Breast epithelium (tissue), 4 donors: ENCODE measurements at places on chromosomes 4 and X.

GRCh38 chr4:131609039-131609438 is 1540.1 kb upstream of the PCDH10 start:
- no peaks in the 10 kb centered on the region for H3K27me3 ChIP-seq
- no peak overlapping the region for H3K4me3 ChIP-seq
- H3K27ac ChIP-seq: no peak overlapping the region

- H3K4me1 ChIP-seq: no peaks in the 10 kb centered on the region
- DNase-seq: no peak
- H3K27ac ChIP-seq: no peak overlapping the region
- no peaks in the 10 kb centered on the region for H3K27me3 ChIP-seq
- no peak overlapping the region for H3K4me3 ChIP-seq
- no peaks in the 10 kb centered on the region for H3K36me3 ChIP-seq
Measured at GRCh38 chr4:123659262-123659661, 262.7 kb downstream of the SPRY1 start.

GRCh38 chr4:98544818-98545414 is 113.5 kb downstream of the TSPAN5 start:
- no peak overlapping the region for H3K27ac ChIP-seq
- no peak for DNase-seq
- H3K4me3 ChIP-seq: no peak overlapping the region
- no peaks in the 10 kb centered on the region for H3K4me1 ChIP-seq
- H3K27me3 ChIP-seq: no peaks in the 10 kb centered on the region

DNA sequence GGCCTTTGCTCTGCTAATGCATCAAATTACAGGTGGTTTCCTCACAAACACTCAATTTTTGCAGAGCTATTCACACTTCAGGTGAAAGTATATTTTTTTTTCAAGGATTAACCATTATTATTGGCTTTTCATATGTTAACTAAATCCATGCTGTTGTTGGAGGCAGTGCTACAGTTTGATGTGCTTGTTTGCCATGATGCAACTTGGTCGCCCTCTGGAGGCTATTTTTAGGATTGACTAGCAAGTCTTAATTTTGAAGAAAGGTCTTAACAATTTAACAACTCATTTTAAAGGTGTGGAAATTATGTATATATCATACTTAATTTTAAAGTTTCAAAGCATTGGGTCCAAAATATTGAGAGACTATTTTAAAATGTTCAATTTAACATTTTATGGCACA is 168.8 kb upstream of the FAM47A start:
- no peaks in the 10 kb centered on the region for H3K4me1 ChIP-seq
- DNase-seq: no peak
- no peaks in the 10 kb centered on the region for H3K36me3 ChIP-seq

DNA sequence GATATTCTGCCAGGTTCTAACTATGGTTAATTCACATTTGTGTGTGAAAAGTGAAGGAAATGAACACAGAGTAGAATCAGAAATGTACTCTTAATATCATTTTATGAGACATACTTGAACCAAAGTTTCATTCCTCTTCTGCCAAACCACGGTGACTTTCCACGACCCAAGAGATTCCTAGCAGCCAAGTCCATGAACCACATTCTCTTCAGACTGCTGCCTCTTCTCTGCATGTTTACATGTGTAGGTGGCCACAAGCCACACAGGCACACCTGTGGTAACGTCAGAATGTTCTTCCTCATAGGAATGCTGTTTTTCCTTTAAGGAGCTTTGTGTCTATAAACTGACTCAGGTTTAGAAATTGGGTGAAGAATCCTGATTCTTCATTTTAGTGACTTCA is 1411.2 kb downstream of the RAPGEF2 start:
- no peaks in the 10 kb centered on the region for H3K36me3 ChIP-seq
- no peak for DNase-seq
- H3K4me3 ChIP-seq: no peak overlapping the region
- H3K27ac ChIP-seq: no peak overlapping the region

- H3K4me3 ChIP-seq: no peak overlapping the region
- H3K27ac ChIP-seq: no peak overlapping the region
- H3K4me1 ChIP-seq: no peaks in the 10 kb centered on the region
- no peaks in the 10 kb centered on the region for H3K27me3 ChIP-seq
Measured at GRCh38 chr4:139756391-139757180, 91.0 kb downstream of the MGST2 start.

DNA sequence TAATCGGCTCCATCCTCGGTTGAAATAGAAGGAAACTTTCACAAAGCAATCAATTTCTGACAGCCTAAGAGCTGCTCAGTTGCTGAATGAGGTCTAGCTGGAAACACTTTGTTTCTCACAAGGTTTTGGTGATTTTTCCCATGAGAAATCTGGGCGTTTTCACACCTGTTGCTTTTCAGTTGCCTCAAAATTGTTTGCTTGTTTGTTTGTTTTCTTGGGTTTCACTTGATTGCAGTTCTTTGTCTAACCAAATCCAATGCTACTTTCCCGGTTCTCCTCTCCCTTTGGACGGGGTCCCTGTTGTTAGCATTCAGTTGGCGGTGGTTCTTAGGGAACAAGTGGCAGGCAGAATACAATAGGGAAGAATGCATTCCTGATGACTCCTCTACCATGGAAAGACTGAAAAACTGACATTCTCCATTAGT is 135.5 kb downstream of the PALLD start:
- DNase-seq: no peak
- peaks cover 8% of the 10 kb centered on the region for H3K4me1 ChIP-seq
- H3K27ac ChIP-seq: peak overlapping the region; percentile 82
- peak overlapping the region; percentile 43 for H3K4me3 ChIP-seq
- H3K27me3 ChIP-seq: no peaks in the 10 kb centered on the region

DNA sequence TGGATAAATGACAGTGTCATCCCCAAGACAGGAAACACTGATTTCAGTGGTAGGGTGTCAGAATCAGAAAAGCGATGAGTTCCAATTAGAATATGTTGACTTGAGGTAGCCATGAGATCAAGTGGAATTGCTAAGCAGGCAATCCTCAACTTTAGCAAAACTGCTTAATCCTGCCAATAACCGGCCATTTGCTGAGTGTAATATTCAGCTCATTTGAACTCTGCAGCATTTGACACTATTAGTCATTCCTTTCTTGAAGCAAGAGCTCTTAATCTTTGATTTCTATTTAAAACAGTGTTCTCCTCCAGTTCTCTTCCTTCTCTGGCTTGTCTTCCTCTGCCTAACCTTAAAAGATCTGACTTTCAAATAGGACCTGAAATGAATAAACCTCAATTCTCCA is 68.7 kb upstream of the DCLK2 start:
- no peaks in the 10 kb centered on the region for H3K27me3 ChIP-seq
- no peaks in the 10 kb centered on the region for H3K36me3 ChIP-seq
- no peaks in the 10 kb centered on the region for H3K4me1 ChIP-seq
- no peak overlapping the region for H3K27ac ChIP-seq
- H3K4me3 ChIP-seq: no peak overlapping the region
- DNase-seq: no peak

- no peaks in the 10 kb centered on the region for H3K36me3 ChIP-seq
- H3K27ac ChIP-seq: no peak overlapping the region
- no peak for DNase-seq
- H3K4me1 ChIP-seq: no peaks in the 10 kb centered on the region
- no peaks in the 10 kb centered on the region for H3K27me3 ChIP-seq
Measured at GRCh38 chr4:16461362-16461761, 235.1 kb upstream of the TAPT1 start.

DNA sequence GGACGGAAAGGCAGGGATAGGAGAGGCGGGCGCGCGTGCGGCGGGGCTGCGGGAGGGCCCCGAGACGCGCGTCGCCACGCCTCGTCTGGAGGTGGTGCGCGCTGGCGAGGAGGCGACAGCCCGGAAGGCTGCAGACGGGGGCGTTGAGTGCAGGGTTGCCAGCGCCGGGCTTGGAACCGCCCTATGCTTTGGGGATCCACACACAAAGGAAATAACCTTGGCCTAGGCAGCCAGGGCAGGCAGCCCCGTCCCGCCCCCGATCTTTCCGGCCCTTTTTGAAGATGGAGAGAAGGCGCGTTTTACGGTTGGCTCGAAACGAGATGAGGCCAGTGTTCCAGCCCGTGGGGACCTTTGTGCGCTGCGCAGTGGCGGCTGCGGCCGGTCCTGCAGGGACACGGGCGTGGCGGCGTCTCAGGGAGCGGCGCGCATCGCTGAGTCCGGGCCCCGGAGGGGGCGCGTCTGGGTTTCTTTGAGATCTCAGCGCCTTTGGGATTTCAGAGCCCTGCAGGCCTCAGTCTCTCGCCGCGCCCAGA is 50.8 kb upstream of the TRIM2 start:
- no peaks in the 10 kb centered on the region for H3K4me1 ChIP-seq
- peak; percentile 28 for DNase-seq

DNA sequence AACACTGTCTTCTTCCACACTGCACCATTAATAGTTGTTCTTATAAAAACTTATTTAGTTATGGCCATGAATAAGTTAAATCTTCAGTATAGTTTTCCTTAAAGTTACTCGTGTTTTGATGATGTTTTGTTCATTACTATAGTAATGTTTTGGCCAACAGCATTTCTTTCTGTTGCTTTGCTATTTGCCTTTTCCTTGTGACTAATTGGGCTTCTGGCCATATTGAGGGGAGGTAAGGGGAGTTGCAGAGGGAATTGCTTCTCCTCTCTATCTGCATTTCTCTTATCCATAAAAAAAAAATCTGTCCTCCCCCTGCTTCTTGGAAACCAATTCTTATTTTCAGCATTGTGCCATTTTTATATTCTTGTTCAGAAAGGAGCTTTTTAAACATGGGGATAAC is 42.7 kb upstream of the ZCCHC12 start:
- no peaks in the 10 kb centered on the region for H3K36me3 ChIP-seq
- no peak overlapping the region for H3K4me3 ChIP-seq
- H3K4me1 ChIP-seq: no peaks in the 10 kb centered on the region

GRCh38 chrX:109732017-109732801 is 848 bp downstream of the ACSL4 start:
- peak overlapping the region; percentile 88 for H3K27ac ChIP-seq
- DNase-seq: no peak
